ENCODE measurements at places on chromosomes 11 and 22.

DNA sequence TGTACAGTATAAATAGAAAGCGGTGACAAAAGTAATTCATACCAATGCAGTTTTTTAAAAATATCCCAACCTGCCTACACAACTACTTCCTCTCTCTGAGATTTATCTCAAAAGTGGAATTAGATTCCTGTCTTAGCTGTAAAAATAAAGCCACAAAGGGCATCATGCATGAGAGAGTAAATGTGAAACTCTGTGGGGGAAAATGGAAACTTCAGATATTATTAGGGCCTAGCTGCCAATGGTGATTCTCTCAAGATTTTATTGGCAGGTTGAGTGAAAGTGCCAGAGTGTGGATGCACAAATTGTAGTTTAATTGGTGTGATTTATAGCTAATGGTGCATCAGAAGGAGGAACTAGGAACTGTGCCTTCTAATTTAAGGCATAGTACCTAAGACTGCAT is 356.9 kb upstream of the CCDC90B start:
- DNase-seq = no peak

DNA sequence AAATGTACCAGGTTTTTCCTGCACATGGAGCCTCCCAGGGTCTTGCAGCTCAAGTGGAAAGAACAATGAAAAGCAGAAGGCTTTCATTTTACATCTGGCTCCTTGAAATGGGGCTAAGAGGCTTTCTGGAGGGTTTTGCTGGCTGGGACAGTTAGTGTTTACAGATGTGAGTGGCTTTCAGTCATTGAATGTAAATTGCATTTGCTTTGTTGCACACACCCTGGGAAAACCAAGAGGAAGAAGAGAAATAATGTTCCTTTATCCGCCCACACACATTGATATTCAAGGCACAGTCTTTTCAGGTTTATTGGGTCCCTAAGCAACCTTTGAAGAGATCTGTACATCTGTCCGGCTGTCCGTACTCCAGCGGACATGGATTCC is 144.5 kb downstream of the SPON1 start:
- DNase-seq = no peak

DNA sequence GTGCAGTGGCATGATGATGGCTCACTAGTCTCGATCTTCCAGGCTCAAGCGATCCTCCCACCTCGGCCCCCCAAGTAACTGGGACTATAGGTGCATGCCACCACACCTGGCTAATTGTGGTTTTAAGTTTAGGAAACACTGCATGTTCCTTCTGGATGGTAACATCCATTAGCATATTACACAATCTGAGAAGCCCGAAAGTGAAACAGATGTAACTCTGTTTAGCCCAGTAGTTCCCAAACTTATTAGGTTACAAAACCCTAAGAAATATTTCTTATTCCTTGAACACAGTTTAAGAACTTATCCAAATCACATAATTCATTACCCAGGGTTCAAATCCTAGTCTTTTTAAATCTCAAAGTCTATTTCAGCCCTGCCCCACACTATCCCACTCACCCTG is 28.3 kb downstream of the POLDIP3 start:
- DNase-seq = no peak

DNA sequence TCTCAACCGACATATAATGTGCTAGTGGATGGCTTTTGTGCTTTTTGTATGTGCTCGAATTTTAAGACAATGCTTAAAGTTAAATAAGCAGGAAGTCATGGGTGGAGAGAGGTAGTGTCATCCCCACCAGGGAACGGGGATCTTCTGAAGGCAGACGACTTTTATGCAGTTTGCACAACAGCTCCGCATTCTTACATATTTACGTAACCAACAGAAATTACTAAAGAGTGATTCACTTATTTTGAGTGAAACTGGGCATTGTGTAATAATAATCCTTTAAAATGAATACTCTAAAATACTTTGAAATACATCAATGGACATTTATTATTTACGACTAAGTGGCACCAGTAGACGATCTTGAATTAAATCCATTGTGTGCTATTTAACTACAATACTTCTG is 305.1 kb downstream of the CNTN5 start:
- no peak for DNase-seq

GRCh38 chr11:9089636-9090035 is 1.8 kb downstream of the SCUBE2 start:
- no peak for DNase-seq

GRCh38 chr22:40671796-40672360 is 7.4 kb upstream of the MCHR1 start:
- DNase-seq = no peak

GRCh38 chr11:117604336-117604995 is 192.6 kb downstream of the DSCAML1 start:
- DNase-seq = no peak

DNA sequence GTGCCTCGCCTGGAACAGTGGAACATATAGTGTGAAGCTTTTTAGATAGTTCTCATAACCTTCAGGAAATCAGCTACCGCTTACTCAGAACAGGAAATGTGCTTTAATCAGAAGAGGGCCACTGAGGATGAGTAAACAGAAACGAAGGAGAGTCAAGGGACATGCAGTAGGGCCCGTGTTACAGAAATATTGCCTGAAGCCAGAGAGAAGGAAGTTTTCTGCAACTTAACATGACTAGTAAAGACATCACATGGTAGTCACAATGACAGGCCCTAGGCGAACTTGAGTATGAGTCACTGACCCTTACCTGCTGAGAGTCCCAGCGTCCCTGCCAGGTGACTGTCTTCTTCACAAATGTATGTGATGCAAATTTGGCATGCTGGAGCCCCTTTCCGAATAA is 39.4 kb downstream of the CARD18 start:
- DNase-seq = peak; percentile 9

GRCh38 chr22:46436595-46437175 is 100.7 kb downstream of the CELSR1 start:
- no peak for DNase-seq

- no peak for DNase-seq
Observed at GRCh38 chr11:45154276-45154675, 7.8 kb downstream of the PRDM11 start.

All from activated effector memory CD4-positive, alpha-beta T cell treated with Interleukin-2 at 50 U/mL for 16 hours (primary cell).